Muscle of leg (tissue), 16 donors: ENCODE measurements at places on chromosomes 5 and 9. TPM values are rescaled to one million over a fixed set of nuclear protein-coding genes. Genes with fewer than 3 reads are reported as not detected.
A peak's percentile ranks its signal among the peaks of the same experiment; 100 is the strongest.

Gene PCDHA7
- total RNA-seq: 0.13 TPM

Gene ODF2
- 23.5 TPM for total RNA-seq

- H3K4me1 ChIP-seq: no peaks in the 10 kb centered on the region
- H3K27ac ChIP-seq: no peak overlapping the region
- peak; percentile 68 for DNase-seq
- no peaks in the 10 kb centered on the region for H3K27me3 ChIP-seq
Observed at GRCh38 chr9:18384066-18384465, 89.9 kb upstream of the ADAMTSL1 start.

DNA sequence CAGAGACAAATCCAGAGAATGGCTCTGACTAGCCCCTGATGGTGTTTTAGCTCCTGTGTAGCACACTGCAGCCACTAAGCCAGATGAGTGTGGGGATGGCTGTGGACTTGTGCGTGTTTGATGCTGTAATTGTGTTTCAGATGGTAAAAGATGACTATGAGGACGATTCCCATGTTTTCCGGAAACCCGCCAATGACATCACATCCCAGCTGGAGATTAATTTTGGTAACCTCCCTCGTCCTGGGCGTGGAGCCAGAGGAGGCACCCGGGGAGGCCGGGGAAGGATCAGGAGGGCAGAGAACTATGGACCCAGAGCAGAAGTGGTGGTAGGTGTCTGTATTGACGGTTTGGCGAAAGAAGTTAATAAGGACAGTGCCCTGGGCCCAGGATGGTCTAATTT is 38.0 kb downstream of the HABP4 start:
- H3K4me3 ChIP-seq: no peak overlapping the region
- H3K36me3 ChIP-seq: peaks cover 36% of the 10 kb centered on the region

- no peaks in the 10 kb centered on the region for H3K27me3 ChIP-seq
- no peaks in the 10 kb centered on the region for H3K36me3 ChIP-seq
- H3K27ac ChIP-seq: no peak overlapping the region
- no peak overlapping the region for H3K4me3 ChIP-seq
Observed at GRCh38 chr5:60586307-60586901, 113.6 kb downstream of the DEPDC1B start.

Gene PKD2L2
- 1.2 TPM for total RNA-seq

DNA sequence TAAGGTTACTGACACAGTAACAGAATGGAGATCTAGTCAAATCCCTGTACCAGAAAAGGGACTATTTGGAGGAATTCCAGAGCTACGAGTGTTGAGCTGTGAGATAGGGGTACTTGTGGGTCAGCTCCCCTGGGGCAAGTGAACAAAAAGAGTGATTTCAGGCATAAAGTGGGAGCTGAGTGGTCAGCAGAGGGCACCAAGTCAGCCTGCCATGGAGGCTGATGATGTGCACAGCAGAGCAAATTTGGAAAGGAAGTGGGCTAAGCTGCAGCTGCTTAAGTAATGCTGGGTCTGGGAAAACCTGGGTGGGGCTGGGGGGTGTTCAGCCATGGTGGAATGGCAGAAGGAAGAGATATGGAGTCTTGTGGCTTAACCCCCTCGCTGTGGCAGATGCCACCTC is 327.9 kb downstream of the NTRK2 start:
- no peaks in the 10 kb centered on the region for H3K4me1 ChIP-seq
- no peak overlapping the region for H3K4me3 ChIP-seq
- H3K36me3 ChIP-seq: no peaks in the 10 kb centered on the region
- H3K27ac ChIP-seq: no peak overlapping the region
- peak; percentile 19 for DNase-seq

- no peak overlapping the region for H3K4me3 ChIP-seq
- H3K4me1 ChIP-seq: peaks cover 13% of the 10 kb centered on the region
- DNase-seq: peak; percentile 58
- H3K27ac ChIP-seq: peak overlapping the region; percentile 54
- H3K27me3 ChIP-seq: no peaks in the 10 kb centered on the region
Observed at GRCh38 chr5:14190194-14191164, 47.3 kb downstream of the TRIO start.

Gene PCDHGB4
- 4.2 TPM for total RNA-seq

- H3K36me3 ChIP-seq: no peaks in the 10 kb centered on the region
- DNase-seq: no peak
- peaks cover 11% of the 10 kb centered on the region for H3K4me1 ChIP-seq
- H3K4me3 ChIP-seq: no peak overlapping the region
Observed at GRCh38 chr9:124477211-124477647, 27.0 kb downstream of the ADGRD2 start.

- no peaks in the 10 kb centered on the region for H3K36me3 ChIP-seq
- H3K27ac ChIP-seq: peak overlapping the region; percentile 62
- H3K27me3 ChIP-seq: no peaks in the 10 kb centered on the region
- H3K4me3 ChIP-seq: no peak overlapping the region
- peak; percentile 84 for DNase-seq
Observed at GRCh38 chr9:100674419-100675122, 96.7 kb downstream of the CAVIN4 start.

Gene ENTREP1
- 15.1 TPM for total RNA-seq

DNA sequence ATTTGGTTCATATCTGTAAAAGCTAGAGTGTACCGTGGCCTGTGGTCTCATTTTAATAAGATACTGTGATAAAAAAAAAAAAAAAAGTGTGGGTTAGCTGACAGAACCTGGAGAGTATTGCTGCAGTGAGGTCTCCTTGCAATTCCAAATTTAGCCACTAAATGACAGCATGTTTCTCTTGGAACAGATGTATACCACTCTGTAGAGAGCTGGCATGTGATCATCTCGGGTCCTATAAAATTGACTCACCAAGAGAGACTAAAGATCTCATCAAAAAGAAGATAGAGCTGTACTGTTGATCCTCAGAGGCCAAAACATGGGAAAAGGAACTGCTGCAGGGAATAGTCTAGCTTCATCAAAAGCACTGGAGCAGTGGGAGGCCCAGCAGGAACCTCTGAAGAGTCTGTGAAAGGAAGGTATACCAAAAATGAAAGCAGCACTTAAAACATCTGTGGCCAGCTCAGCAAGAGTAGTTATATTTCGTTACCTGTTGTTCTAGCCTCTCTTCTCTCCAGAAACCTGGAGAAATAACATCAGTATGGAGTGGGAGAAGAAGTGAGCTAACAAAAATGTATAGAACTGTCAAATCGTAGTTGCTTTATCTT is 826.8 kb downstream of the EFNA5 start:
- no peaks in the 10 kb centered on the region for H3K36me3 ChIP-seq
- H3K27ac ChIP-seq: no peak overlapping the region
- no peak for DNase-seq
- no peak overlapping the region for H3K4me3 ChIP-seq

Gene SRP19
- 58.9 TPM for total RNA-seq

GRCh38 chr5:68433526-68433922 is 218.0 kb downstream of the PIK3R1 start:
- no peak overlapping the region for H3K4me3 ChIP-seq
- DNase-seq: no peak
- H3K27me3 ChIP-seq: no peaks in the 10 kb centered on the region
- H3K27ac ChIP-seq: peak overlapping the region; percentile 72

DNA sequence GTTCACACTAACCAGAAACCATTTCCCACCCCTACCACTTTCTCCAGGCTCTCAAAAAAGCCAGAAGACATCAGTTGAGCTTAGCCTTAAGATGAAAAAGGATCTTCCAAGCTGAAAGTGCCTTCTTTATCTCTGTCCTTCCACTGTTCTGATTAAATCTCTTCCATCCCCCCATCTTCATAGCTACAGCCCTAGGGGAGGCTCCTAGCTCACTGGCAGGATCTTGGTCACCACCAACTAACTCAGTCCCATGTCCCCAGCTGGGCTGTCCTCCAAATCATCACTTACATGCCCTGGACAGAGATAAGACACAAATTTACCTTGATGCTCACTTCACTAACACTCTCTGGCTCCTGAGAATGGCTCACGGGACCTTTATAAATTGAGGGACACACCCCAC is 14.3 kb downstream of the LCP2 start:
- peaks cover 13% of the 10 kb centered on the region for H3K4me1 ChIP-seq
- no peaks in the 10 kb centered on the region for H3K36me3 ChIP-seq
- H3K27ac ChIP-seq: no peak overlapping the region
- no peak overlapping the region for H3K4me3 ChIP-seq
- H3K27me3 ChIP-seq: peaks cover 2% of the 10 kb centered on the region
- no peak for DNase-seq

Gene TGFBI
- total RNA-seq: 195 TPM

DNA sequence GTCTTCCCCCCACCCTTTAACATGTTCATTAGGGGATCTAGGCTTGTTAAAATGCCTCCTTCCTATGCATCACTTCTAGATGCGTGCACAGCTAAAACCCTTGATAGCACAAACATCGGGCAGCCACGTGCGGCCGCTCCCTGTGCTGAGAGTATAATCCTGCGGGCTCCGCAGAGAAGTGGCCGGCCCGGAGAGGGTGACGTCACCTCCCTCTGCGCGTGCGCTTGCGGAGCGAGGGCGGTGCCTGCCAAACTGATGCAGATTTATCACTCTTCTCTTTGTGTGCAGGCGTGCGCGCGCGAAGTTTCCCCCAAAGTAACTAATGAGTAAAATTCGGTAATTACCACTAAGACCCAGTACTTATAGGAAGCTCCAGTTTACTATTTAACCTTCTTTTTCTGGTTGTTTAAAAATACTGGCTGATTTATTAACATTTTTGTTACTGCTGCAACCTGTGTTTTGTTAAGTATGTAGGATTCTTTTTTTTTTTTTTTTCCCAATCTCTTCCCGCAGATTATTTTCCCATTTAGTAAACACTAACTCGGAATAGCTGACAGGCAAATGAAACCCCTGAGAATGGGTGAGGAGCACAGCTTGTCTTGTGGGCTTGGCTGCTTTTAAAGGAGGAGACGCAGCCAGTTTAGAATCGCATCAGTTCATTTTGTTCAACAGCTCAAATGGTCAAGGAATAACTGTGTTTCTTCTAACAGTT is 121.6 kb downstream of the TRIO start:
- H3K27me3 ChIP-seq: no peaks in the 10 kb centered on the region
- peak overlapping the region; percentile 74 for H3K27ac ChIP-seq
- peak; percentile 95 for DNase-seq
- peak overlapping the region; percentile 37 for H3K4me3 ChIP-seq

Gene SCAMP1
- 41.1 TPM for total RNA-seq

Gene MAMDC2
- total RNA-seq: 9.0 TPM

DNA sequence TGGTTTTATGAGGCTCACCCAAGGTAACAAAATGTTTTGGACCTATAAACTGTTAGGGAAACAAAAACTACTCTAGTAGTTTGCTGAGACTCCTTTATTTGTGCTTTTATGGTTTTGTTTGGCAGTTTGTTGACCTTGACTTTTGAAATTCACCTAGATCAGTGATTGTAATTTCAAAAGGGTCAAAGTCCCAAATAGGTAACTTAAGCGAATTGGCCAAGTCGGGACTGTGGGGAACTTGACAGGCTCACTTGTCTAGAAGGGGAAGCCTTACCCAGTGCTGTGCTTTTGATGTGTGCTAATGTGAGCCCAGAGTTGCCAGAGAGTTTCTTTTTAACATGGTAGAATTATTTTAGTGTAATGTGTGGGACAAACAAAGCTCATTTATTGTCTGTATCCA is 87.2 kb upstream of the SGCD start:
- no peak for DNase-seq
- H3K27me3 ChIP-seq: no peaks in the 10 kb centered on the region
- H3K4me1 ChIP-seq: no peaks in the 10 kb centered on the region
- no peak overlapping the region for H3K27ac ChIP-seq
- no peaks in the 10 kb centered on the region for H3K36me3 ChIP-seq

DNA sequence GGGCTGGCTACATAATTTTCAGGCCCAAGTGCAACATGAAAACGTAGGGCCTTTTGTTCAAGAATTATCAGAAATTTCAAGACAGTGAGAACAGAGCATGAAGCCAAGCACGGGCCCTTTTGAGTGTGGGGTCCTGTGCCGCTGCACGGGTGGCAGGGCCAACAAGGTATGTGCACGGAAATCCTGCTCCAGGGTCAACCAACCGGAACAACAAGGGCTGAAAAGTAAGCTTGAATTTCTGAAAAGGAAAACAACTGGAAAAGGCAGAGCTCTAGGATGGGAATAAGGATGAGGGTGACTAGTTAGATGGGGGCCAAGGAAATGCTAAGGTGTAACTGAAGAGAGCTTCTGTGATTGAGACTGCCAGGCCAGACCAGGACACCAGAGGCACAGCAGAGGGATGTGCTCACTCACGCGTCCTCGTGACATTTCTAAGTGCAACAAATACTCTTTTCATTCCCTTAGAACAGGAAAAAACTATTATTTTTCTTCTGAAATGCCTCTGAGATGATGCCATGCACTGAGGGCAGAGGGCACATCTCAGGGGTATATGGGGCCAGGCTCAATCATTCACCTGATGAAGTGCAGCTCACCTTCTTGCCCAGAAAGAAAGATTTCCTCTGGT is 80.6 kb upstream of the LRRTM2 start:
- H3K4me3 ChIP-seq: no peak overlapping the region
- H3K27me3 ChIP-seq: no peaks in the 10 kb centered on the region
- peak overlapping the region; percentile 90 for H3K27ac ChIP-seq
- DNase-seq: no peak

Gene ANKRD20A1
- 0.44 TPM for total RNA-seq

DNA sequence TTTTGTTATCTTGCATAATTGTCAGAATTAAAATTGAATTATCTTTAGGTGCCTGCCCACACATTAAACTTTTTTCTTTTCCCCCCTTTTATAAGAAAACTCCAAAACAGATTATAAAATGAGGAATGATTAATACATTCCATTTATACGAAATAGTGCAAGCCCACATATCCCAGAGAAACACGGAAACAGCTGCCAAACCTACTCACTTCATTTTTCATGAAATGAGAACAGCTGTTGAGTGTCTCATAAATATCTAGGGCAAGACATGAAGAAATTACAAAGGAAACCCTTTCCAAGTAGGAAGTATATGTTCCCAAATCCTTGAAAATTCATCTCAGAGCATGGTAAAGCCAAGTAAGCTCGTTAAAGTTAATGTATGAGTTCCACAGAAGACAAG is 459.4 kb upstream of the NMUR2 start:
- no peaks in the 10 kb centered on the region for H3K27me3 ChIP-seq
- DNase-seq: peak; percentile 33
- H3K27ac ChIP-seq: no peak overlapping the region
- no peaks in the 10 kb centered on the region for H3K36me3 ChIP-seq
- H3K4me3 ChIP-seq: no peak overlapping the region
- H3K4me1 ChIP-seq: no peaks in the 10 kb centered on the region

GRCh38 chr5:95649842-95650620 is 3.5 kb downstream of the RFESD start:
- no peak overlapping the region for H3K27ac ChIP-seq
- DNase-seq: no peak
- no peaks in the 10 kb centered on the region for H3K27me3 ChIP-seq
- no peaks in the 10 kb centered on the region for H3K36me3 ChIP-seq
- peaks cover 3% of the 10 kb centered on the region for H3K4me1 ChIP-seq

DNA sequence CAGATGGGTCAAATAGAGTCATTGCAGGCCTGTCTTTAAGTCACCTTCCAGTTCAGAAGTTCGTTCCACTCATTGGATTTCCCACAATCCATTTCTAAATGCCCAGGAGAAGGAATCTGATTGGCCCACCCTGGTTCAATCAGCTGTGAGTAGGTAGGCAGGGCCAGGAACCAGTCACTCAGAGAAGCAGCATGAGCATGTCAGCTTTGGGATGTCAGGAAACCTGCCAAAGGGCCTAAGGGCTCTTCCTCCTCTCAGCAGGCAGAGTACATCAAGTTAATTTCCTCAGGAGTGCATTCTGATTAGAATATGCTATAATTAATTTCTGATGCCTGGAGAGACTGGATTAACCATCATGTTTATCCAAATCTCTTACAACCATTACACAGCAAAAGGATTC is 412.9 kb upstream of the CCNH start:
- no peaks in the 10 kb centered on the region for H3K4me1 ChIP-seq
- no peak overlapping the region for H3K27ac ChIP-seq
- no peak overlapping the region for H3K4me3 ChIP-seq
- no peaks in the 10 kb centered on the region for H3K27me3 ChIP-seq
- no peaks in the 10 kb centered on the region for H3K36me3 ChIP-seq
